ENCODE measurements at places on chromosomes 16 and 17.
A peak's percentile ranks its signal among the peaks of the same experiment; 100 is the strongest.

DNA sequence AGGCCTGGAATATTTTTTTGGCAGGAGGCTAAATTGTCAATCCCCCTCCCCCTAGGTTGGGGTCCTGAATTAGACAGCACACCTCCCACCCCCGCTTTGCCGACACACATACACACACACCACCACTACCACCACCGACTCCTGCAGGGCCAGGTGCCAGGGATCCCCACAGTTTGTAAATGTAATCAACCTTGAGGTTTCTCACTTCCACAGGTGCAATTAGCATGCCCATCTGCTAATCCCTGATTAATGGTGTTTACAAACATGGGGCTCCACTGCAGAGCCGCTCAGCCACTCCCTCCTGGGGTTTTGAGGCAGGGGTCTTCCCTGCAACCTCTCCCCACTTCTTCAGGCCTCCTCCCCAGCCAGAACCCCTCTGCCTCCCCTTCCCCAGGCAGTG, 11.8 kb downstream of the MRM1 start:
- DNase-seq: no peak

DNA sequence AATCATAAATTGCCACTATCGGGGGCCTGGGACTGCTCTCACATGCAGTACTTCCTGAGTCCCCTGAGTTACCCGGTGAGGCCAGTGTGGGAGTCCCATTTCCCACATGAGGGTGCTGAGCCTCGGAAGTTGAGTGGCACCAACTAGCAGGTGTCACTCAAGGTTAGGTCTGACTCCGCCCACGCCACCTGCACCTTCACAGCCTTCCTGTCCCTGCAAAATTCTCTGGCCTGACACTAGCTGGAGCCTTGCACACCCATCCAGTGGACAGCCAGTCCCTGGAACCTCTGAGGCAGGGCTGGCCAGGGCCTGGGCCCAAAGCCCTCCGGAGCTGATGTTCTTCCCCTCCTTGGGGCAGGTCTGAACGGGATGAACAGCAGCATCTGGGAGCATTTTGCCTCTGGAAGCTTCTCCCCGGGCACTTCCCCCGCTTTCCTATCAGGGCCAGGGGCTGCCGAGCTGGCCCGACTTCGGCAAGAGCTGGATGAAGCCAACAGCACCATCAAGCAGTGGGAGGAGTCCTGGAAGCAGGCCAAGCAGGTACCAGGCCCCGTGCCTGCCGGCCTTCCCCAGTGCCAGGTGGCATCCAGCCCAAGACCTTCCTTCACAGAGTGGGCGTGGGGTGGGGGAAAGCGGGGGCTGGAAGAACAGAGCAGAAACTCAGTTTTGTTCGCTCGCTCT, 21.9 kb downstream of the UNC13D start:
- no peak for DNase-seq

- no peak for DNase-seq
These were observed at the start of gene KRTAP3-3 for GRCh38 chr17:40993839-40994238. Gene KRTAP3-3, minus strand, starts transcription at chr17:40994164. Its CDS starts 67 bp downstream, at chr17:40994097.

GRCh38 chr17:3962217-3962964, 1.8 kb downstream of the ATP2A3 start:
- DNase-seq: no peak

DNA sequence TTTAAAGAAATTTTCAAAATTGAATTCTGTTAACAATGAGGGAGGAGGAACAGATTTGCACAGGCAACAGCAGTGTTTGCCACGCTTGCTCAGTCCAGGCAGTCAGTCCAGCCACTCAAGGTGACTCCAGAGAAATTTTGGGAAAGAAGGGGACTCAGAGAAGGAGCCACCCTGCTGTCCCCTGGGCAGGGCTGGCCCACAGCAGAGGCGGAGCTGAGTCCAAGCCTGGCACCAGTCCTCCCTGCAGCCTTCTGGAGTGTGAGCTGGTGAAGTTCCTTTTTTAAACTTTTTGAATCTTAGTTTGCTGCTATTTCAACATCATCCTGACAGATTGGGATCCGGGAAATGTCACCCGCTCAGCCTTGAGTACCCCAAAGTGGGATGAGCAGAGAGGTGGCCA, 14.5 kb upstream of the SLC47A2 start:
- no peak for DNase-seq

DNA sequence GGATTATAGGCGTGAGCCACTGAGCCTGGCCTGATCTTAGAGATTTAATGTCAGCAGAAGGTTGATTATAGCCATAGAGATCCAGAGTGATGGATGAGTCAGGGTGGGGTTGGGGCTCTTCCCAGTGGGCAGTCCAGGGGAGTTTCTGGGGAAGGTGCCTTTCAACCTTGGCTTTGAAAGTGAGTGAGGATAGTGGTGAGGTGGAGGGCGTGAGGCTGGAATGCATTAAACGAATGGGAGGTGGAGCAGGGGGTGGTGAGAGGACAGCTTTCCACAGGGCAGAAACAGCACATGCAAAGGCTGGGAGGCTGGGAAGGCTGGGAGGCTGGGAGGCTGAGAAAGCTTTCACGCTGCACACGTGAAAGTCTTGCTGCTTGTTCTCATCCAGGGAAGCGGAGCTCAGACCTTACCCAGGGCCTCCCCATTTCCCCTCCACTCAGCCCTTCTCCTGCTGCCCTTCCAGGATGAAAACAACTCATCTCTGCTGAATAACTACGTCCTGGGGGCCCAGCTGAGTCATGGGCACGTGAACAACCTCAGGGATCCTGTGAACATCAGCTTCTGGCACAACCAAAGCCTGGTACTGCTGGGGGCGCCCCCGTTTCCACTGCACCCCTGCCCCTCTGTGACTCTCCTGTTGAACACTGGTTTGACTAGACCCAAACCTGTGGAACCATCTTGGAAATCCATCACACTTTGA, 22.3 kb downstream of the ADGRG5 start:
- DNase-seq: no peak

DNA sequence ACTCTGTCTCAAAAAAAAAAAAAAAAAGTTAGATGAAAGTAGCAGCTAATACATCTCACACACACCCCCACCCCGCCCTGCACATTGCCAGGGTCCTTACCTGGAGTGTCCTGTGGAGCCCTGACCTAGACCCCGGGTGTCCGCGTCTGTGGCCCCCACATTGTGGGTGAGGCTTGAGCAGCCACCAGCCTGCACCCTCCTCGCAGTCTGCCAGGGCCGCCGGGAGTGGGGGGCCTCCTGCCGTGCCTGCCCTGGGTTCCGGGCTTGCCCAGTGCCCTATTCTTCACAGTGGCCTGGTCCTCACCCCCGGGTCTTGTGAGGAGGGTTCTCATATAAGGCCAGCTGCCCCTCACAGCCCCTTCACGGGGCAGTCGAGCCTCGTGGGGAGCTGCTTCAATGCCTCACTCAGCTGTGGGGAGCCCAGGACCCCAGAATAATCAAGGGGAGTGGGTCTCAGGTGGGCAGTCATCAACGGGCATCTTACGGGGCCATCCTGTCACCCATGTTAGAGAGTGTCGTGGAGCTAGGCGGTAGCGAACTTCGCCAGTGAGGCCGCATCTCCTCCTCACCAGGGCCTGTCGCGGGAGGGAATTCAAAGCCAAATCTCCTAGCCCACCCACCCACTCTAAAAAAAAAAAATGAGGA, 85.9 kb upstream of the CHMP6 start:
- no peak for DNase-seq

- DNase-seq: no peak
These were observed 311.4 kb upstream of the GOT2 start for GRCh38 chr16:59045501-59045900.

- no peak for DNase-seq
These were observed 7.3 kb downstream of the CACNA1H start for GRCh38 chr16:1159973-1160772.

GRCh38 chr16:57134982-57135381, 42.6 kb downstream of the CPNE2 start:
- no peak for DNase-seq

DNA sequence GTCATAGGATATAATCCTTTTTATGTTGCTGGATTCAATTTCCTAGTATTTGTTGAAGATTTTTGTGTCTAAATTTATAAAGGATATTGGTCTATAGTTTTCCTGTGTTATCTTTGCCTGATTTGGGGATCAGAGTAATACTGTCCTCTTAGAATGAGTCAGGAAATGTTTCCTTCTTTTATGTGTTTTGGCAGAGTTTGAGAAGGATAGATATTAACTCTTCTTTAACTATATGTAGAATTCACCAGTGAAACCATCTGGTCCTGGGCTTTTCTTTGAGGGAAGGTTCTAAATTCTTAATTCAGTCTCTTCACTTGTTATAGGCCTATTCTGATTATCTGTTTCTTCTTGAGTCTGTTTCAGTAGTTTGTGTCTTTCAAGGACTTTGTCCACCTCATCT, 66.3 kb upstream of the NACA2 start:
- DNase-seq: no peak

GRCh38 chr17:73998653-73999645, 204.5 kb upstream of the RPL38 start:
- DNase-seq: peak; percentile 31

GRCh38 chr16:89556750-89557689, 3.5 kb upstream of the RPL13 start:
- DNase-seq: peak; percentile 66

GRCh38 chr16:31470615-31471014, 1.3 kb upstream of the TGFB1I1 start:
- no peak for DNase-seq

DNA sequence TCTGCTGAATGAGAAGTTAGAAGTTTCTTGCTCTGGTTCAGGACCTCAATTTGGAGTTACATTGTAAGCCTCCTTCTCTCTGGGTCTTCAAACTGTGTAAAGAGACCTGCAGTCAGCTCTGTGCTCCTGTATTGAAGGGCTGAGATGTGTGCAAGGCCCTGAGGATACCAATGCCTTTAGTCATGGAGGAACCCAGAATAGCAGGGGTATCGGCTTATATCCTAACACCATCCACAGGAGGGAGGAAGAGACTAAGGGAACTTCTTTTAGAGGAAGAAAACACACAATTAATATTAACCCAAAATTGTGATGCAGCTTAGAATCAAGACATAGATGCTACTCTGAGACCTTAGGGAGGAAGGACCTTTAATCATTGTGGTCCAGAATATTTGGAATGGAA, 36.5 kb downstream of the GLP2R start:
- no peak for DNase-seq

DNA sequence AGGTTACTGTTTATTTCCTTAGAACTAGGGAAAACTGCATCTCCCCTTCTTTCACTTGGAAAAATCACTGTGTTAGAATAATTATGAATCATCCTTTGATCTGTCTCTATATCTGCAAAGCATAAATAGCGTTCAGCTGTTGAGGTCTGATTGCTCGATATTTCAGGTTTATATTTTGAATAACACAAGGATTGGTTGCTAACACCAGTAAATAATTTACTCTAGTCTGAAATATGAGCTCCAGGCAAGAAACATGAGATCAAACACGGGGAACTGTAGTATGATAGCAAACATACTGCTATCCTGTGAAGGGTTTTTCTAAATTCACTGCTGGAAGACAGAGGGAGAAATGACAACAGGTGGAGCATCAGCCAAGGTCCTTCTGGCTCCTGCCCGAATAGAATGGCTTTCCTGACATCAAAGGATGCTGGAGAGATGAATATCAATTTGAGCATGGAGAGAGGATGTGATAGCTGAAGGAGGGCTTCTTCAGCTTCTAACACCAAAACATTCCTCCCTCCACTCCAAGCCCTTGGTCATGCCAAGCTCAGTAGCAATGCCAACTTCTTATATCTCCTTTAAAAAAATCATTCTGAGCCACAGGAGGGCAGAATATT, 450.3 kb downstream of the SHISA9 start:
- DNase-seq: no peak

GRCh38 chr16:85446951-85447692, 166.0 kb upstream of the GSE1 start:
- no peak for DNase-seq

DNA sequence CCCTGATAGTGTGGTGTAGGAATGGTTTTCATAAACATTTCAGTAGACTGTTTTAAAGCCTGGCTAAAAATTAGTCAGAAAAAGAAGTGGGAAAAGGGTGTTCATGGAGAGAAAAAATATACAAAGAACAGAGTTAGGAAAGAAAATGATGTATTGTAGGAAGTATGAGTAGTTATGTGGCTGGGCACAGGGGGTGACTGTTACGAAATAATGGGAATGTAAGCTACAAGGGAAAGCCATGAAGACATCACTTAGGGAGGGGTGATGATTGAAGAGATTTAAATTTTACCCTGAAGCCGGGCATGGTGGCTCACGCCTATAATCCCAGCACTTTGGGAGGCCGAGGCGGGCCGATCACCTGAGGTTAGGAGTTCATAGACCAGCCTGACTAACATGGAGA, 55.3 kb downstream of the NUP88 start:
- DNase-seq: no peak

- no peak for DNase-seq
These were observed 67.1 kb upstream of the ZNF469 start for GRCh38 chr16:88315543-88316105.

DNA sequence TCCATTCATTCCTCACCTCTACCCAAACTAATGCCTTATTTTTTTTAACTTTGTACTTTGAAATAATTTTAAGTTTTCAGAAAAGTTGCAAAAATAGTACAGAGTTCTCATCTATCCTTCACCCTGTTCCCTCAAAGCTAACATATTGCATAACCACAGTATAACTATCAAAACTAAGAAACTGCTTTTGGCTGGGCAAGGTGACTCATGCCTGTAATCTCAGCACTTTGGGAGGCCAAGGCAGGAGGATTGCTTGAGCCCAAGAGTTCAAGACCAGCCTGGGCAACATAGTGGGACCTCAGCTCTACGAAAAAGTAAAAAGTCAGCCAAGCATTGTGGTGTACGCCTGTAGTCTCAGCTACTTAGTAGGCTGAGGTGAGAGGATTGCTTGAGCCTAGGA, 147.7 kb downstream of the SKAP1 start:
- no peak for DNase-seq

GRCh38 chr17:5236938-5237540, 2.4 kb upstream of the SCIMP start:
- no peak for DNase-seq

- no peak for DNase-seq
These were observed 11.2 kb upstream of the FAM20A start for GRCh38 chr17:68612209-68612922.

DNA sequence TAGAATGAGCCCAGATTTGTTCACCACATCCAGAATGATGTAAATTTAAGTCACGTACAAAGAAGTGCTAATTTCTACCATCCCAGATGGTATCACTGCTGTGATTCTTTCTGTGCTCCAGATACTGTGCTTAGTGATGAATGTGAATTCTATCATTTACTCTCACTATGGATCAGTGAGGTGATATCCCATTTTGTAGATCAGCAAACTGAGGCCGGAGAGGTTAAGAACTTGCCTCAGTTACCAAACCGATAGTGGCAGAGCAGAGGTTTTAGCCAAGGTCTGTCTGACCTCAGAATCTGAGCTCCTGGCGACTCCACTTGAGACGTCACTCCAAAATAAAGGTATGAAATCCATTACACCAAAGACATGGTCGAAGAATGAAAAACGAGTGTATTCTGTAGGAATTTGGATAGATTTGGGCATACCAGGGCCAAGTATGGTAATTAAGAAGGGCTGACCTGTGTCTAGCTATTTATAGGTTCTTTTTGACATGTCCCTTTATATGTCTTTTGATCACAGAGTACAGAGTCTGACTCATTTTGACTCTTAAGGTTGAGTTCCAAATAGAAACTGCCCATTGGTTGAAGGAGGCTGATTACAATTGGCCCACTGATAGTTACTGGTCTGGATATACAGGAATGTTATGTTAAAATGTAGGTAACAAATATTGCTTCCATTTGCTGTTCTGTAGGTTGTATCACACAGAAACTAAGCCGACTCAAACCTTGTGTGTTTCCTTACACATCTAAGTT, 10.0 kb downstream of the MAP2K6 start:
- no peak for DNase-seq
